Fibroblast of lung (primary cell): ENCODE measurements at places on chromosomes 13 and 19.

- peak; percentile 81 for DNase-seq
These were observed 207.2 kb upstream of the SPRY2 start for GRCh38 chr13:80547885-80548825.

DNA sequence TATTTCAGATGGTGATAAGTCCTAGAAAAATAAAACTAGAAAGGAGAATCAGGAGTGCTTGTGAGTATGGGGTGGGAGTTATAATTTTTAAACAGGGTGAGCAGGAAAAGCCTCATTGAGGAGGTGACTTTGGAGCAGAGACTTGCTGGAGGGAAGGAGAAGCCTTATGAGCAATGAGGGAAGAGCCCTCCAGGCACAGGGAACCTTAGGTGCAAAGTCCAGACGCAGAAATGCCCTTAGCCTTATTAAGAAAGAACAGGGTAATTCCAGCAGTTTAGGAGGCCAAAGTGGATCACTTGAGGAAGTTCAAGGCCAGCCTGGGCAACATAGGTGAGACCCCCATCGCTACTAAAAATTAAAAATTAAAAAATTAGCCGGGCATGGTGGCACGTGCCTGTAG, 21.0 kb upstream of the FXYD3 start:
- DNase-seq, result no peak

DNA sequence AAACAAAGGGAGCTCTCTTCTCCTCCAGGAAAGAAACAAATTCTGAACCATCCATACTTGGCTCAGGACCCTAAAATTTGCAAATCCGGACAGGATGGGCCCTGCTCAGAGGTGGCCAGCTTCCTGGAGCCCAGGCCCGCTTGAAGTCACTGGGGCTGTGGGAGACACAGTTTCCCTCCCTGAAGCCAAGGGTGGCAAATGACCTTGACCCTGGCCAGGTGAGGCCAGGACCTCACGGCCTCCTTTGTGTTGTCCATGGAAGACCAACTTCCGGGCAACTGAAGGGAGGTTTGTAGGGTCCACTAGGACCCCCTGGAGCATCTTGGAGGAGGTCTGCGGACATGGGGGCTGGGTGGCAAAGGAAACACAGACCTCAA, 5.5 kb downstream of the NANOS3 start:
- DNase-seq, result no peak

GRCh38 chr13:97567510-97568243, 133.7 kb downstream of the RAP2A start:
- DNase-seq, result peak; percentile 15

GRCh38 chr19:4144666-4145249, 8.7 kb upstream of the CREB3L3 start:
- DNase-seq, result peak; percentile 85

DNA sequence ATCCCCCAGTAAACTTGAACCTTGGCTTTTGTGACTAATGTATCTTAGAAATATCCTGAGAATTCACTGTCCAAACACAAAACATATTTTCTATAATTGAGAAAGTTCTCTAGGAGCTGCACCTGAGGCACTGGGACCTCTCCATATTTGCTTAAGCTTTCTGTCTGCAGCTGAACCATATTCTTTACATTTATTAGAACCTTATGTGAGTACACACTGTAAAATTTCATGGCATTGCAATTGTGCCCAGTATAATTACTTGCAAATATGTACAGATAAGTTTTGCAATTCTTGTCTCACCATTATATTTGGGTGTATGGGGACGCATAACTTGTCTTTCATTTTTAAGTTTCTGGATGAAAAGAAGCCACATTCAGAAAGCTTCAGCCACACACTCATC, 280.7 kb upstream of the KLHL1 start:
- no peak for DNase-seq

DNA sequence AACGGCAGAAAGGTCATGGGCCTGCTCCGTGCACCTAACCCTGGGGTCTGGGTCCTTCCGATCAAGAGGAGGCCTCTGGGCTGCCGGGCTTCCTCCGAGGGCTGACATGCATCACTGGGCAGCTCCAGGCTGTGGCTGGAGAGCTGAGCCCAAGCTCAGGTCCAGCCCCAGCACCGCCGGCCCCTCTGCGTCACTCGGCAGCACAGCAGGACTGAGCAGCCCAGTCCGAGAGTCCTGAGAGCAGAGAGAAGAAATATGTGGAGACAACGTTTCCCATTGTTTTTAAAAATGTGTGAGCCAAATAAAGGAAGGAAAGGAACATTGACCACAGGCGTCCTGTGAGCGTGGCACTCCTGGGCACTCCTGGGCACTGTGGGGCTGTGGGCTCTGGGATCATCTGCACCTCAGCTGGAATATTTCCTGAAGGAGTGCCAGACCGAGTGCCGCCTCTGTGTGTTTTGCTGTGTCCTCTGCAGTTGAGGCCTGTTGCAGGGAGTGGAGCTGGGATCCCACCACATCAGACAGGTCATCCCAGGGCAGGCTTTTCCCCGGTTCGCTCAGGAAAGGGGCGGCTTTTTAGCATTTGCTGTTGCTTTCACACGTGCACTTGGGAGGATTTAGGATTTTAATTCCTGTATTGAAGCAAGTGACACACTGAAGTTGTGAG, 37.8 kb upstream of the TFDP1 start:
- no peak for DNase-seq

GRCh38 chr13:27053210-27053884, 118.3 kb downstream of the USP12 start:
- no peak for DNase-seq

DNA sequence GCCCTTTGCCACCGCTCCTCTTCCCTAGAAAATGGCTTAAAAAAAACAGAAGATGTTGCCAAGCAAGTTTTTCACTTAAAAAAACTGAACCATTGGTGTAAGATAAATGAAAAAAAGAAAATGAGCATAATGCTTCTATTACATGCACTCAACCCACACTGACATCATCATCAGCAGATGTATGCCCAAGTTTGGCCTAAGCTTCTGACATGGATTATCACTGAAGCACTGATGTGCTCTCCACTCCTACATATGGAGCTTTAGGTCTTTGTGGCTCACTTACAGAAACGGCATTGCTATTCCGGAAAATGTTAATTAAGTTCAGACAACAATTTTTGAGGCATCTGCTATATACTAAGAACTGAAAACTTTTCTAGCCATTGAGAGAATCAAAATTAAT, 8.0 kb downstream of the RXFP2 start:
- no peak for DNase-seq

DNA sequence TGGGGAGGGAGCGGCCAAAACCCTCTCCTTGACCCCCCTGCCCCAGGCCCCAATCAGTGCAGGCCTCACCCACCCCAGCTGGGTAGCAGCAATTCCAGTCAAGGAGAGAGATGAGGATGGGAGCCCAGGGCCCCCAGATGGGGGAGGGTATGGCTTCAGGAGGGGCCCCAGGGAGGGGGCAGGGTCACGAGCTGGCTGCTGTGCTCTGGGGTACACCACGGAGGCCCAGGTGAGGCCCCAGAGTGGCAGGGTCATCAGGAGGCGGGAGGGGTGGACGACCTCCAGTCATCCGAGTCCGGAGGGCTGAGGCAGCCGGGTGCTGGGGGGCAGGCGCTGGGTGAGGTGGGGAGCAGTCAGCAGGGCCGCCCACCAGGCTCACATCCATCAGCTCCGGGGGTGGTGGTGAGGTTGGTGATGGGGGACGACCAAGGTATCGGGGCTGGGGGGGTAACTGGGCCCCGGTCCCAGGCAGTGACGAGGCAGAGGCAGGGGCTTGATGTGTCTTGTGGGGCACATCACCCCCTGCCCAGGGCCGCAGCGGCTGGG, 8.4 kb downstream of the DYRK1B start:
- no peak for DNase-seq

GRCh38 chr13:36214163-36214921, at the start of gene SOHLH2:
Gene SOHLH2, minus strand, starts transcription at chr13:36214556. Its CDS starts 30 bp downstream, at chr13:36214526.
- DNase-seq, result no peak

DNA sequence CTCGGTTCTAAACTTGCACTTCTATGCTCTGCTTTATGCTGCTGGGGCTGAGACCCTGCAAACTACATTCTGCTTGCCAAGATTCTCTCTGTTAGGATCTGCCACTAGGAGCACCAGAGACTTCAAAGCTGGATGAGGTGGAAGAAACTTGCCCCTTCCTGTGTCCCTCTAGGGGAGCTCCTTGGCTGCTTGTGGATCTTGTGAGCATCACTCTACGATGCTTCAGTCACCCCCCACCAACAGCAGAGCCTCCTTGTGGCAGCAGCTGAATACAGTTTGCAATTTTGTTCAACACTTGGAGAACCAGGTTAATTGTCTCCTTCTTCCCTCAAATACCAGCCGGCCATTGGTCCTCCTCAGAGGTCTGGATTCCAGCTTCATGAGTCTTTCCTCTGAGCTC, 310.6 kb downstream of the FGF14 start:
- DNase-seq, result no peak

- DNase-seq, result no peak
These were observed 169.8 kb downstream of the SUCLA2 start for GRCh38 chr13:47831265-47831664.

DNA sequence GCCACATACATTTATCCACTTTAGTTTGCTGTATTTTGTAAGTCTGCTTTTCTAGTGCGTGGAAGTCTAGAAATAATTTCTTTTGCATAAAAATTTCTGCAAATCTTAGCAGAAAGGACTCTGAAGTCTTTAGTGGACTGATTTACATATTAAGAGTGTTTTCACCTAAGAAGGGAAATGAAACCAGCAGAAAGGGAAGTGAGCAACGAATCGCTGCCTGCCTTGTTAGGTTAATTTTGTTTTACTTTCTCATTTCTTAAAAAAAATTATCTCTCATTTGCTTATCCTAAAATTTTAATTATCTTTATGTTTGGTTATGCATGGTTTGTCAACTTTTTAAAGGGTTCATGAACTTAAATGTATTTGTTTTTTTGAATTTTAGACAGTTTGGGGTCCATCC, 767 bp upstream of the GPR18 start:
- DNase-seq, result no peak

DNA sequence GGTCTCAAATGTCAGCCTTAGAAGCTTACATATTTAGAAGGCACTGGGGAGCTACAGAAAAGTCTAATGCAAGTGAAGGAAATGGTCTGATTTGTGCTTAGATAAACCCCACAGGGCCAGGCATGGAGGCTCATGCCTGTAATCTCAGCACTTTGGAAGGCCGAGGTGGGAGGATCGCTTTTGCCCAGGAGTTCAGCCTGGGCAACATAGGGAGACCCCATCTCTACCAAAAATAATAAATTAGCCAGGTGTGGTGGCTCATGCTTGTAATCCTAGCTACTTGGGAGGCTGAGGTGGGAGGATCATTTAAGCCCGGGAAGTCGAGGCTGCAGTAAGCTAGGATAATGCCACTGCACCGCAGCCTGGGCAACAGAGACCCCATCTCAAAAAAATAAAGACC, 2.7 kb upstream of the DLL3 start:
- DNase-seq, result no peak

- no peak for DNase-seq
These were observed 47.0 kb upstream of the GSX1 start for GRCh38 chr13:27745301-27745700.

DNA sequence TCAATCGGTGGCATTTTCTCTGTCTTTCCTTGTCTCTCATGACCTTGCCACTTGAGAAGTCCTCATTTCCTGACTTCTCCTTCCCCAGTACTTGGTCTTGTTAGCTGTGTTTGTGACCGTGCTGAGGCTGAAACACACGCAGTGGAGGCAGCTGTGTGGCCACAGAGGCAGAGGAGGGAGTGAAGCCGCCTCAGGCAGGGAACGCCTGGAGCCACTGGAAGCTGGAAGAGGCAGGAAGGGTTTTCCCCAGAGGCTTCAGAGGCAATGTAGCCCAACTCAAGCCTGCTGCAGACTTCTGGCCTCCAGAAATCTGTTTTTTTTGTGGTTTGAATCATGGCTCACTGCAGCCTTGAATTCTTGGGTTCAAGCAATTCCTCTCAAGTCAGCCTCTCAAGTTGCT, 29.2 kb upstream of the ARGLU1 start:
- no peak for DNase-seq

GRCh38 chr13:92657565-92657964, 569.0 kb upstream of the GPC6 start:
- peak; percentile 79 for DNase-seq

GRCh38 chr13:46332772-46333171, 54.3 kb downstream of the RUBCNL start:
- DNase-seq, result no peak

- DNase-seq, result no peak
These were observed 475.5 kb downstream of the TSHZ3 start for GRCh38 chr19:30873691-30874090.

- DNase-seq, result no peak
These were observed 69.3 kb downstream of the SLC6A16 start for GRCh38 chr19:49255674-49256073.

GRCh38 chr13:93338906-93339305, 112.3 kb downstream of the GPC6 start:
- peak; percentile 56 for DNase-seq

- no peak for DNase-seq
These were observed 41.0 kb downstream of the KL start for GRCh38 chr13:33057019-33057780.

DNA sequence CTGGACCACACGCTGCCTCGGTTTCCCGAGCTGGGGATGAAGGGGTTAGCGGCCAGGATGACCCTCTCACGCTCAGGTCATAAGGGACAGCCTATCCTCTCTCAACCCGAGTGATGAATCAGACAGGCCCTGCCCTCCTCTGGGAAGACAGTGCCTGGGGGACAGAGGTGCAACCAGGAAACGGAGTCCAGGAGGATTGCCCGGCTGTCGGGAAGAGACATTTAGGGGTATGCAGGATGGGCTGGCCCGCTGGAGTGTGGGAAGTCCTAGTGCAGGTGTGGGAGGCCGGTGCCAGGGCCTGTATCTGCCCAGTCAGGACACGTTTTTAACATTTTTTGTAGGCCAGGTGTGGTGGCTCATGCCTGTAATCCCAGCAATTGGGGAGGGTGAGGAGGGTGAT, 8.3 kb downstream of the LSM7 start:
- no peak for DNase-seq

- DNase-seq, result no peak
These were observed 127.9 kb upstream of the USP29 start for GRCh38 chr19:56991912-56992311.
